ENCODE measurements at places on chromosomes 16 and 17. TPM values are rescaled to one million over a fixed set of nuclear protein-coding genes. Genes with fewer than 3 reads are reported as not detected.

DNA sequence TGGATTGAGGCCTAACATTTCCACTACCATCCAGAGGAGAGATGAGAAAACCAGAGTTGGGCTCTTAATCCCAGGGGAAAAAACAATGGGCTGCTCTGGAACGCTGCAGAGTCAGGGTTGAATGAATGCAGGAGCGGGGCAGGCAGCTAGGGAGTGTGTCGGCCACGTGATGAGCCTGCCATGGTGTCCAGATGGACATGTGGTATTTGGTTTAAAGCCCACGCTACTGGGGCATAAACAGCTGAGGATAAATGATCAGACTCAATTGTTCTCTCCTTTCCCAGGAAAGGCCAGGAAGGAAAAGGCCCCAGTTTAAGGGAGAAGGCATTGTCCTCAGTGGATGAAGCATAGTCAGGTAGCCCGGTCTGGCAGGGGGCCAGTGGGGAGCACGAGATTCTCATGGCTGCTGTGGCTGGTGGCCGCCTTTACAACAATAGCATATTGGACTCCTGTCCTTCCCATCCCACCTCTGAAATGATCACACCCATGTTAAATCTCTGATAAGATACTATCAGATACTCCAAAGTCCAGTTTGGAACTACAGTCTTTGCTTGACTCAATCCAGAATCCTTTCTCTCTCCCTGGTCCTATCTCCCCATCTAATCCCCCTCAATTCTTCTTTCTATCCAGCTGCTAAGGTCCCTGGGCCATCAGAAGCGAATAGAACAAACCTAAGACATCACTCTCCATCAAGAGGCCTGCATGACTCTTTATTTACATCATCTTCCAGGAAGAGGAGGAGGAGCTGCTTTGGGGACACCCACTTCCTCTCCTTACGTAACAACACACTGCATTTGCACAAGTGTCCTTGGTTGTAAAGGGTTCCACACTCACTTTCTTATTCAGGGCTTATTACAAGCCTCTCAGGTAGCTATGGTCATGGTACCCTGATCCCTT lies 20.4 kb downstream of the CA4 start:
- H3K36me3 ChIP-seq, result no peaks in the 10 kb centered on the region
- peak; percentile 16 for DNase-seq
- no peaks in the 10 kb centered on the region for H3K4me1 ChIP-seq
- no peaks in the 10 kb centered on the region for H3K27me3 ChIP-seq
- no peak overlapping the region for H3K4me3 ChIP-seq
- H3K27ac ChIP-seq, result no peak overlapping the region

SRL gene
- total RNA-seq, result not detected

RUNDC3A gene
- total RNA-seq, result not detected

- H3K27me3 ChIP-seq, result no peaks in the 10 kb centered on the region
- no peak overlapping the region for H3K27ac ChIP-seq
- H3K4me1 ChIP-seq, result no peaks in the 10 kb centered on the region
- H3K4me3 ChIP-seq, result no peak overlapping the region
These were observed 204.3 kb downstream of the SPECC1 start for GRCh38 chr17:20213449-20213848.

DNA sequence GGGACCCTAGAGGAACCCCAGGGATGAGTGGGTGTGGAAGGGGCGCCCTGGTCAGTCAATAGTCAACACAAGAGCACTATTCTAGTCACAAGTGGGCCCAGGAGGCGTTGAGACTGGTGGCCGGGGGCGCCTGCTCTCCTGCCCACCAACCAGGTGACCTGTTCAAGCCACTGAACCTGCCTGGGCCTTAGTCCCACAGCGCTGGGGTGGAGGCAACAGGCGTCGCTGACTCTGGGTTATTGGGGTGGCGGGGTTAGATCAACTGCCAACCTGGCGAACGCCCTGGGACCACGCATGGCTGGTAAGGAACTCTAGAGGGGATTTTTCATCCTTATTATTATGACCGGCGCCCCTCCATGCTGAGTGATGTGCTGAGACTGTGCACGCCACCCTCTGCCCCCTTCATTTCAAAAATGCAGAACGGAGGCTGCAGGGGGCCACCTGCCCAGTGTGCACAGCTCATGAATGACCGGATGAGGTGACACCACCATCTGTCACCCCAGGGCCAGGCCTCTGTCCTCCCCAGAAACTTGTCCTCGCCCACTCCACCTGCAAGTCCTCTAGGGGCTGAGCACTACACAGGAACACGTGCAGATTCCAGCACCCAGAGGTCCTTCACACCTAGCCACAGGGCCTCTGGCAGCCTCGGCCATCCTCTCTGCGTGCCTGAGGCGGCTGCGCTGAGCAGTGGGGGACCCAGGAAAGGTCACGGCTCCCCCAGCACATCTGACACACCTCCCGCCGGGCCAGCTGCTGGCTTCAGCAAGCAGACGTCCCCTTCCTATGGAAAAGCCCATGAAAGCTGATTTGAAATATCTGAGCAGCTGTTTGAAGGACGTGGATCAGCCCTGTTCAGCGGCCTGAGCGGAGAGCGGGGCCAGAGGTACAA lies 51.6 kb upstream of the DNAH17 start:
- peaks cover 7% of the 10 kb centered on the region for H3K27me3 ChIP-seq
- no peak overlapping the region for H3K4me3 ChIP-seq
- H3K36me3 ChIP-seq, result no peaks in the 10 kb centered on the region
- DNase-seq, result no peak

GRCh38 chr17:75683583-75683982 lies 16.4 kb downstream of the SAP30BP start:
- peaks cover 7% of the 10 kb centered on the region for H3K4me1 ChIP-seq
- H3K27me3 ChIP-seq, result no peaks in the 10 kb centered on the region
- DNase-seq, result no peak
- H3K4me3 ChIP-seq, result no peak overlapping the region

THRA gene
- 52.1 TPM for total RNA-seq
